EH (cell line): ENCODE measurements at places on chromosomes 2 and 18.

DNA sequence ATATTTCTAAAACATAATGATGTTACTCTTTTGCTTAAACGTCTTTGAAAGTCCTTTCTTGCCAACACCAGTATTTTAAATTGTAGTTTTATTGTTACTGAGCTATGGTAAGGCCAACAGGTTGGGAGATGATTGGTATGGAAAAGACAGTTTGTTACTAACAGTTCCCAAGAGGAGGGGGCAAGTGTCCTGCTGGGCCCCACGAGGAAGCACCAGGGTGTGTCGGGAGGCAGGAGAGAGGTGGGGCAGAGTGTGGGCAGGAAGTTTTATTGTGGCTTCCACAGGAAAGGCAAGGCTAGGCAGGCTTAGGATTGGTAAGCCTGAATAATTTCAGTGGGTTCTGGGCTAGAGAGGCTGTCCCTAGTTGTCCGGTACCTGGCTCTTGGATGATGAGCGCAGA lies 134.3 kb downstream of the SOCS6 start:
- no peak for DNase-seq

GRCh38 chr2:43438858-43439655 lies 156.8 kb downstream of the THADA start:
- peak; percentile 70 for DNase-seq

- no peak for DNase-seq
These were observed 42.5 kb downstream of the MYO7B start for GRCh38 chr2:127577973-127578372.

DNA sequence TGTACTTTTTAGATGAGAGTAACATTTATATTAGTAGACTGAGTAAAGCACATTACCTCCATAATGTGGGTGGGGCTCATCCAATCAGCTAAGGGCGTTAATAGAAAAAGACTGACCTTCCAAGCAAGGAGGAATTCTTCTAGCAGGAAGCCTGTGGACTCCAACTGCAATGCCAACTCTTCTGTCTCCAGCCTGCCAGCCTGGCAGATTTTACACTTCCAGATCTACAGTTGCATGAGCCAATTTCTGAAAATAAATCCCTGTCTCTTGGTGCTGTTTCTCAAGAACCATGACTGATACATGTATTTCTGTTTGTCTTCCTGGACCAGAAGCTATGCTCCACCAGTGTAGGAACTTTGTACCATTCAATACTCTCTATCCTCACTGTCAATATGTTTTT lies 69.0 kb upstream of the LMAN1 start:
- DNase-seq, result no peak

- DNase-seq, result no peak
These were observed 189.0 kb downstream of the PTH2R start for GRCh38 chr2:208595386-208596275.
